ENCODE measurements at places on chromosomes 3 and 15. TPM values are rescaled to one million over a fixed set of nuclear protein-coding genes. Genes with fewer than 3 reads are reported as not detected.

GRCh38 chr15:27092390-27092789 lies 121.4 kb downstream of the GABRG3 start:
- H3K36me3 ChIP-seq = no peaks in the 10 kb centered on the region
- no peak for DNase-seq
- H3K4me1 ChIP-seq = no peaks in the 10 kb centered on the region
- no peak overlapping the region for H3K27ac ChIP-seq
- H3K27me3 ChIP-seq = no peaks in the 10 kb centered on the region

- no peak overlapping the region for H3K4me3 ChIP-seq
- peaks cover 4% of the 10 kb centered on the region for H3K4me1 ChIP-seq
- DNase-seq = no peak
- no peaks in the 10 kb centered on the region for H3K27me3 ChIP-seq
Observed at GRCh38 chr15:22891426-22892210, 53.2 kb downstream of the NIPA2 start.

The LSG1 gene
- total RNA-seq = 59.0 TPM

The KLHL6 gene
- 44.9 TPM for total RNA-seq

Measured in activated CD4-positive, alpha-beta T cell treated with anti-CD3 and anti-CD28 coated beads, Interleukin-2, amount 10 ng/mL, durations not matched to agents 24 days and 14 days (primary cell).